ENCODE measurements at places on chromosomes 16 and 17. TPM values are rescaled to one million over a fixed set of nuclear protein-coding genes. Genes with fewer than 3 reads are reported as not detected.

Gene TBC1D3
- not detected for total RNA-seq

DNA sequence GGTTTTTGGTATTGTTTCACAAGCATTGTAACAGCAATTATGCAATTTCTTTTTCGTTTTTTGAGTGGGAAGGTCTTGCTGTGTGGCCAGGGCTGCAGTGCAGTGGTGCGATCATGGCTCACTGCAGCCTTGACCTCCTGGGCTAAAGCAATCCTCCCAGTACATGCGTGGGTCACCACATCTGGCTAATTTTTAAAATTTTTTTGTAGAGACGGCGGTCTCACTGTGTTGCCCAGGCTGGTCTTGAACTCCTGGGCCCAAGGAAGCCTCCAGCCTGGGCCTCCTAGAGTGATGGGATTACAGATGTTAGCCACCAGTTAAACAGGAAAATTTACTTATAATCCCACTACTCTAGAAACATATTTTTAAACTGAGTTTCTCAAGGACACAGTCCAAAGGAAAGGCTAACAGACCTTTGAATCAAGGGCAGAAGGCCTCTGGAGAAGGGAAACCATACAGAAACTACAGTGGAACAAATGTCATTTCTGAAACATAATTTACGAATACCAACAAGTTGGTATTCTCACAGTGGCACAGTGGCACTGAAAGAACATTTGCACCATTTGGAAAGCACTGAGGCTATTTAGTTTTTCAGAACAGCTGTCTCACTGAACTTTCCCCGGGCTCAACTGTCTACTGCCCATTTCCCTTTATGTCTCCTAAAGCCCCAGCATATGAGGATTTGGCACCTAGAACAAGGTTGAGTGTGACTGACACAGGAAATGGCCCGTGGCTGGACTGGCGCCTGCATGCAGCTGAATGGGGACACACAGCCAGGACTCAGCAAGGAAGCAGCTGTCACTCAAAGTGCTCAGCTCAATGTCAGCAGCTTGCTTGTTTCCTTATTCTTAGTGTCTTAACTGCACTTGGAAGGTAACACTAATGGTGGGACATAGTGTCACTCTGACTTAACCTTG is 2.8 kb upstream of the PRKAR1A start:
- H3K36me3 ChIP-seq: no peaks in the 10 kb centered on the region
- H3K27ac ChIP-seq: no peak overlapping the region
- peaks cover 22% of the 10 kb centered on the region for H3K4me1 ChIP-seq
- no peak for DNase-seq
- H3K4me3 ChIP-seq: no peak overlapping the region

Gene RAMP2
- 8.8 TPM for total RNA-seq

DNA sequence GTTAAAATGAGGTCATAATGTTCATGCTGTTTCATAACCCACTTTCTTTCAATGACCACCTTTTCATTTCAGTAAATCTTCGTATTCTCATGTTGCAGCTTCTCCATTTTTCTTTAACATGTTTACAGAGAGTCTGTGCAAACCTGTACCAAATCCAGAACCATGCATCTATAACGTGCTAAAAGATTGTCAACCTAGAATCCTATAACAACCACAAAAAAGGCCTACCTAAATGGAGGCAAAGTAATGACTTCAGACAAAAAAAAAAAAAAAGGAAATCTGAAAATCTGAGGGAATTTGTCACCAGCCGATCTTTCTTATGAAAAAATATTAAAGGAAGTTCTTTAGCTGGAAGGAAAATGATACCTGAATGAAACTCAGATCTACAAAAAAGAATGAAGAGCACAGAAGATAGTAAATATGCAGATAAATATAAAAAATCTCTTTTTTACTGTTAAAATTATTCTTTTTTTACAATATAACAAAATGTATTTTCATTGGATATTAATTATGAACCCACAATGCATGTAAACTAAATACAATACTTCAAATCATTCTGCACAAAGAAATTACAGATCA is 1.4 kb upstream of the SLFN11 start:
- no peaks in the 10 kb centered on the region for H3K36me3 ChIP-seq
- H3K27me3 ChIP-seq: peaks cover 96% of the 10 kb centered on the region
- H3K4me1 ChIP-seq: peaks cover 18% of the 10 kb centered on the region

Gene SLFN14
- not detected for total RNA-seq

Gene C1QTNF8
- total RNA-seq: not detected

Gene FOXJ1
- 8.7 TPM for total RNA-seq

Gene SEPHS2
- 35.2 TPM for total RNA-seq

DNA sequence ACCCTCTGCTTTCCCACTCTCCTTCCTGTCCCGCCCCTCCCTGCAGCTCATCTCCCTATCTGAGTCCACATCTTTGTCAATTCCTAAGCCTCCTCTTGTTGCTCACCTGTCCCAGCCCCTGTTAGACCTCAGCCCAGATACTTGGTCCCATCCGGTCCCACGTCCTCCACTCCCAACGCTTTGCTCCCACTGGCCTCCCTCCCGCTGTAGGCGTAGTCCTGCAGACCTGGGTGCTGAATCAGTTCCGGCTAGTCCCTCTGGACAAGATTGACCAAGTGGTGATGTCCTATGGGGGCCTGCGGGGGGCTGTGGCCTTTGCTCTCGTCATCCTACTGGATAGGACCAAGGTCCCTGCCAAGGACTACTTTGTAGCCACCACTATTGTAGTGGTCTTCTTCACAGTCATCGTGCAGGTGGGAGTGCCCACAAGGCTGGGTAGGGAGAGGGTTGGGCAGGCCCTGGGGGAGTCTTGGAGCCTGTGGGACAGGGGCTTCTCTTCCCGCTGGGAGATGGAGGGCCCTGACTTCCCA is 8.0 kb downstream of the SLC9A5 start:
- H3K36me3 ChIP-seq: no peaks in the 10 kb centered on the region
- no peak overlapping the region for H3K4me3 ChIP-seq
- H3K4me1 ChIP-seq: no peaks in the 10 kb centered on the region
- DNase-seq: no peak
- no peak overlapping the region for H3K27ac ChIP-seq
- H3K27me3 ChIP-seq: no peaks in the 10 kb centered on the region

Gene CDYL2
- 4.3 TPM for total RNA-seq

Gene SLC13A2
- not detected for total RNA-seq

GRCh38 chr17:60416368-60416925 is 5.8 kb upstream of the CHCT1 start:
- DNase-seq: no peak
- H3K4me1 ChIP-seq: peaks cover 6% of the 10 kb centered on the region
- no peak overlapping the region for H3K4me3 ChIP-seq
- H3K27ac ChIP-seq: no peak overlapping the region
- H3K27me3 ChIP-seq: no peaks in the 10 kb centered on the region

DNA sequence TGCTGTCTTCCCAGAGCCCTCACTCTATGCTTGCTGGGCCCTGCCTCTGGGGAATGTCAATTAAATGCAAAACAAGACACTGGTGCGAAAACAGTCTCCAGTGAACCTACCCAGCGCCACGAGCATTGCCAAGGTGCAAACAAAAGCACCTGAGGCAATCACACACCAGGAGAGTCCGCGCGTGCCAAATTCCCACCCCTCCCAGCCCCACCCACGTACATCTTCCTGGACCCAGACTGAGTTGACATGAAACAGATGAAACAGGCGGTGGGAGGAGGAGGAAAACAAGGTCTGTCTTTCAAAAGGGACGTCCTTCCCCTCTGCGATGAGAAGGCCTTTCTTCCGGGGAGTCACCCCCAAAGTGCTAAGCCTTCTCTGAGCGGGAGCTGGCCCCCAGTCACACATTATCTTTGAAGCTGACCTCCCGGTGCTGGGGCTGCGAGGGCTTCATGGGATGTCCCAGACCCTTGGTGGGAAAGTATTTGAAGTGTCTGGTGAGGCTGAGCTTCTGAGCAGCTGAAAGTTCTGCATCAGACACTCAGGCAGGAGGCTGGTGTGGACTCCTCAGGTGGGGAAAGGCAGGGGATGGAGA is 200.4 kb downstream of the AXIN2 start:
- no peak overlapping the region for H3K4me3 ChIP-seq
- DNase-seq: no peak
- no peaks in the 10 kb centered on the region for H3K4me1 ChIP-seq
- H3K36me3 ChIP-seq: no peaks in the 10 kb centered on the region

GRCh38 chr17:17696882-17697633 is 15.8 kb downstream of the RAI1 start:
- no peak overlapping the region for H3K4me3 ChIP-seq
- no peak overlapping the region for H3K27ac ChIP-seq
- H3K4me1 ChIP-seq: peaks cover 59% of the 10 kb centered on the region
- H3K27me3 ChIP-seq: peaks cover 82% of the 10 kb centered on the region

Gene TBC1D3L
- 8.2 TPM for total RNA-seq

DNA sequence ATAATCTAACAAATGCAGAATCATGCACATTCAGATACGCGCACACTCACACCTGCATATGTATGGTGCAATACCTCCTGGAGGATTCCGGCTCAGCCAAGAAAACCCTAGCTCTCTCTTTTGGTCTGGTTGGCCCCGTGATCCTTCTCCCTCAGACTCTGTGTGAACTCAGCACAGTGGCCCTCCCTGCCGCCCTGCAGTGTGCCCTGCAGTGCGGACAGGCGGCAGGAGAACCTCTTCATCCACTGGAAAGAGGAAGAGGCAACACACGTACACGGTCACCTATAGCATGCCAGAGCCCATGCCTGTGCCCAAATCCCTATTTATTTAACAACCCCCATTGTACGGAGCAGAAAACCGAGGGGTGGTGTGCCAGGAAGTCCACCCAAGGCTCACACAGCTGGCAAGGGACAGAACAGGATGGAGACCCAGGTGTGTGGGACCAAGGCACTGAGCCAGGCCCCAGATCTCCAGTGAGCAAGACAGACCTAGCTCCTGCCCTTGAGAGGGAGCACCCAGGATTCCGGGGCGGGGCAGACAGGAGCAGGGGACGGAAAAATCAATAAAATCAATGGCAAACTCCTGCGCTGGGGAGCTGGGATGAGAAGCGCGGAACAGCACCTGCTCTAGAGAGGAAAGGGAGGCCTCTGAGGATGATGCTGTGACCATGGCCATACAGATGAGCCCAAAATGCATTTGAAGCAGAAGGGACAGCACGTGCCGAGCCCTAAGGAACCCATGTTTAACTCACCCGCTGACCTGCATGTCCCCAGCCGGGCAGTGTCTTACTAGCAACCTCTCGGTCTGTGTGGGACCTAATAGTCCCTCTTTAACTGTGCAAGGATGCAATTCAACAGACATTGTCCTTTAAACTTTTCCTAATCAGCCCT is 54.7 kb upstream of the CIBAR2 start:
- H3K36me3 ChIP-seq: no peaks in the 10 kb centered on the region
- peaks cover 11% of the 10 kb centered on the region for H3K27me3 ChIP-seq
- peaks cover 30% of the 10 kb centered on the region for H3K4me1 ChIP-seq
- H3K4me3 ChIP-seq: no peak overlapping the region

Gene ITGB3
- not detected for total RNA-seq

- H3K36me3 ChIP-seq: no peaks in the 10 kb centered on the region
- no peaks in the 10 kb centered on the region for H3K4me1 ChIP-seq
- no peak overlapping the region for H3K4me3 ChIP-seq
- H3K27me3 ChIP-seq: no peaks in the 10 kb centered on the region
- no peak for DNase-seq
Observed at GRCh38 chr17:34652021-34652555, 72.7 kb downstream of the TMEM132E start.

Gene KRTAP4-4
- not detected for total RNA-seq

DNA sequence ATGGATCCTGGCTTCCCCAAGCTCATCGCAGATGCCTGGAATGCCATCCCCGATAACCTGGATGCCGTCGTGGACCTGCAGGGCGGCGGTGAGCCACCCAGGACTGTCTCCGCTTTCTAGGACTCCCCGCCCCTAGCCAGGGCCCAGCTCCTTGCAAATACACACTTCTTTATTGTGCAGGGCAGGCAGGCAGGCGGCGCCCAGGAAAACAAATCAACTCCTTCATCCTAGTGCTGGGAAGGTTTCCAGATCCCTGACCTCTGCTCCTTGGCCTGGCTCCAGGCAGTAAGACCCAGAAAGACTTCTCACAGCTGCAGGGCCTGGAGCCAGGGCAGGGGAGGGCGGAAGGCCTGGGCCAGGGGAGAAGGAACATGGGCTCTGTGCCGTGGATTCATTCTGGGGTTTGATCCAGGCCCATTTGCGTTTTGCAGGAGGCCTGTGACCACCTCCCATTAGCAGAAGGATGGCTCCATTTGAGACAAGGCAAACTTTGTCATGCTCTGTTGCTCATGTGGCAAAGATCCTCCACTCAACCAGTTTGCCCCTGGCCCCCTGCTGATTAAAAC is 6.0 kb upstream of the LPCAT2 start:
- H3K4me1 ChIP-seq: peaks cover 5% of the 10 kb centered on the region
- H3K27me3 ChIP-seq: no peaks in the 10 kb centered on the region
- peak; percentile 49 for DNase-seq
- no peak overlapping the region for H3K4me3 ChIP-seq
- no peak overlapping the region for H3K27ac ChIP-seq
- H3K36me3 ChIP-seq: no peaks in the 10 kb centered on the region

Gene NDRG4
- total RNA-seq: 32.1 TPM

GRCh38 chr16:8806272-8806983 is 8.8 kb downstream of the PMM2 start:
- no peak overlapping the region for H3K4me3 ChIP-seq
- H3K4me1 ChIP-seq: no peaks in the 10 kb centered on the region
- H3K27ac ChIP-seq: 0 out of 2 replicates have a peak overlapping the region, but pooled peaks have one; percentile 63
- peaks cover 76% of the 10 kb centered on the region for H3K36me3 ChIP-seq
- no peak for DNase-seq
- H3K27me3 ChIP-seq: no peaks in the 10 kb centered on the region

Gene BRCA1
- 45.9 TPM for total RNA-seq

DNA sequence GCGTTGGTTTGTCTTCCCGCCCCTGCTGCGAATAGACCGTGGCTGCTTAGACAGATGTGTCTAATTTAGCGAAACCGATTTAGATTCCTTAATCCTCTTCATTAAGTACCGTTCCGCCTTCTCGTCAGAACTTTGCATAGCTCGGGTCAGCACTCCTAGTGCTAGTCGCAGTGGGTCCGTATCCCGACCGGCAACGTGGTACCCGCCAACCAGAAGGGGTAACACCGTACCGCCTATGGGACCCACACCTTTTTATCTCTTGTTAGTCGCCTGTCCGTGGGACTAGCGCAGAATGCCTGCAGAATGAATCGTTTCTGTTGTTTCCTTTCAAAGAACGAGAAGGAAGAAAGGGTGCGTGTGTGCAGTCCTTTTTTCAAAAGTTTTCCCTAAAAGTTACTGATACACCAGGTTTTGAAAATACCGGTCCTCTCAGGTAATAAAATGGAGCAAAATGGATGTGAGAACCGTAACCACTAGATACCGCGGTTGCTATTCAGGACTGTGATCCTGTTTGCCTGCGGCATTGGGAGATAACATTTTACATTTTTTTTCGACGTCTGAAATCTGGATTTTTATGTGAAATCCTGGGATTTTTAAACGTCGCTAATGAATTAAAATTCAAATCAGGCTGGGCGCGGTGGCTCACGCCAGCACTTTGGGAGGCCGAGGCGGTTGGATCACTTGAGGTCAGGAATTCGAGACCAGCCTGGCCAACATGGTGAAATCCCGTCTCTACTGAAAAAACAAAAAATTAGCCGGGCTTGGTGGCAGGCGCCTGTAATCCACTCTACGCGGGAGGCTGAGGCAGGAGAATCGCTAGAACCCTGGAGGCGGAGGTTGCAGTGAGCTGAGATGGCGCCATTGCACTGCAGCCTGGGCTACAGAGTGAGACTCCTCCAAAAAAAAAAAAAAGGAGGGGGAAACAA is 998 bp upstream of the SRSF1 start:
- H3K27me3 ChIP-seq: no peaks in the 10 kb centered on the region
- DNase-seq: peak; percentile 44
- peak overlapping the region; percentile 94 for H3K4me3 ChIP-seq
- H3K36me3 ChIP-seq: peaks cover 25% of the 10 kb centered on the region
- peak overlapping the region; percentile 100 for H3K27ac ChIP-seq
- peaks cover 18% of the 10 kb centered on the region for H3K4me1 ChIP-seq
